ENCODE measurements at places on chromosomes 7 and 10. TPM values are rescaled to one million over a fixed set of nuclear protein-coding genes. Genes with fewer than 3 reads are reported as not detected.

CHRM2 gene
- total RNA-seq = under 0.01 TPM

PILRA gene
- total RNA-seq = 0.06 TPM

TACC2 gene
- total RNA-seq = 6.0 TPM

GLI3 gene
- total RNA-seq = 1.9 TPM

ZNF394 gene
- 25.0 TPM for total RNA-seq

BUD31 gene
- total RNA-seq = 76.2 TPM

OR2A12 gene
- not detected for total RNA-seq

FAM237B gene
- total RNA-seq = not detected

ANK3 gene
- total RNA-seq = 0.49 TPM

KCP gene
- not detected for total RNA-seq

Measured in bladder microvascular endothelial cell (primary cell).